ENCODE measurements at places on chromosomes 13 and 19.

GRCh38 chr19:7961920-7962626 lies 18.6 kb upstream of the TIMM44 start:
- DNase-seq: no peak

DNA sequence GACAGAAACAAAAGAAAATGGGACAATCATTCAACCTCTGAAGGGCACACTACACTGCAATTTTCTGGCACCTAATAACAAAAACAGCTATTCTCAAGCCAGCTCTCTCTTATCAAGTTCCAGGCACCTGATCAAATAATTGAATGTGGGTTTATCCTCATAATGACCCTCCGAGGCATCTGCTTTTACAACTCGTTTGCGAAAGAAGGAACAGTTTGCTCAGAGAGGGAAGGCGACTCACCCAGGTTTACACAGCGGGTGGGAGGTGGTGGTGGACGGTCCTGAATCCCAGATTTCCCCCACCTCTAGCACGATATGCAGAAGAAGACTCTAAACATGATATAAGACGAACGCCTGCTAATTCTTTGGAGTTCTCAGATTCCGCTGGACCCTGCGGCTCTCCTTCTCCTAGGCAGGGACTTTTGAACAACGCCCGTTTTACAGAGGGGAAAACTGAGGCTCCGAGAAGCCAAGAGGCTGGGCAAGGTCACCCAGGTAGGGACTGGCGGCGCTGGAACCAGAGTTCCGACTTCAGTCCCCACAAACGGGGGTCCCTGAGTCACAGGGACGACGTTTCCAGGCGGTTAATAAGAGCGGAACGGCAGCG lies 641 bp downstream of the SGTA start:
- no peak for DNase-seq

DNA sequence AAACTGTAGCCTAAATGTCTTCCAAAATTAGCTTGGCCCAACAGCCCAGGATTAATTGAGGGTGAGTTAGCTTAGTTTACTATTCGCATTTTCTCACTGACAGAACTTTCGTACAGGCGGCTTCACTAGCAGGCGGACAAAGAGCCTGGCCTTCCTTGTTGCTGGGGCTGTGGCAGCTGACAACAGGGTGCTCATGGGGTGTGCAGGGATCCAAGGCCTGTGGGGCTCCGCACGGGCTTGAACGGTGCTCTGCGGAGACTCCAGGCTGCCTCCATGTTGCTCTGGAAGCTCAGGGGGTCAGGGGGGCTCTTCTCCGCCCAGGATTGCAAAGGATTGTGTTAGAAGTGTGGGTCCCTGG lies 36.3 kb upstream of the DPRX start:
- no peak for DNase-seq

DNA sequence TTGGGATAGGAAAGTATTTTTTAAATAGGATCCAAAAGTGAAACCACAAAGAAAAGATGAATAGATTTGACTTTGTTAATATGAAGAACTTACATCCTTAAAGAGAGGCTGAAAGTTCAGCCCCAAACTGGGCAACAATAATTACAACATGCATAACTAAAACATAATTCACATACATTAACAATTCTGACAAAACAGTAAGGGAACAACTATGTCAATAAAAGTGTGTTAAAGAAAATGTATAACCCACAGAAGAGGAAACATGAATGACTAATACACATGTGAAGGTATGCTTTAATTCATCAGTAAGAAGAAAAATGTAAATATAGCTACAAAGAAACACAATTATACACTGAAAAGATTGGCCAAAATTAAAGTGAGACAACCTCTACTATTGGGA lies 1597.6 kb upstream of the MIR17HG start:
- DNase-seq: no peak

- no peak for DNase-seq
These were observed 5.3 kb upstream of the CCNP start for GRCh38 chr19:40231544-40232424.

GRCh38 chr13:88112526-88112925 lies 441.4 kb downstream of the SLITRK5 start:
- no peak for DNase-seq

DNA sequence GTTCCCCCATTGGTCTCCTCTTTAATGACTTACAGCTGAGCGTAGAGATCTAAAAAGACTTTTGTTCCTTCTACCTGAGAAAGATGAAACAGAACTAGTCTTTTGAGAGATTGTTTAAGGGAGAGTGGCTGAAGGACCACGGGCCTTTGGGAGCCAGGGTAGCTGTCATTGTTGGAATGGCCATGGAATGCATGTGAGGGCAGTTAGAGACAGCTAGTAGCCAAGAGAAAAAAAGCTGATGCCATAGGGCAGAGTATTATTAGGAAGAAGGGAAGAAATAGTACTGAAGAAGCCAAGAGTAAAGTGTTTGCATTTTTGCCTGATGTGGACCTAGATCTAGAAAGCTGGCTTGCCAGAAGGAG lies 5.6 kb downstream of the ZNF507 start:
- DNase-seq: no peak

DNA sequence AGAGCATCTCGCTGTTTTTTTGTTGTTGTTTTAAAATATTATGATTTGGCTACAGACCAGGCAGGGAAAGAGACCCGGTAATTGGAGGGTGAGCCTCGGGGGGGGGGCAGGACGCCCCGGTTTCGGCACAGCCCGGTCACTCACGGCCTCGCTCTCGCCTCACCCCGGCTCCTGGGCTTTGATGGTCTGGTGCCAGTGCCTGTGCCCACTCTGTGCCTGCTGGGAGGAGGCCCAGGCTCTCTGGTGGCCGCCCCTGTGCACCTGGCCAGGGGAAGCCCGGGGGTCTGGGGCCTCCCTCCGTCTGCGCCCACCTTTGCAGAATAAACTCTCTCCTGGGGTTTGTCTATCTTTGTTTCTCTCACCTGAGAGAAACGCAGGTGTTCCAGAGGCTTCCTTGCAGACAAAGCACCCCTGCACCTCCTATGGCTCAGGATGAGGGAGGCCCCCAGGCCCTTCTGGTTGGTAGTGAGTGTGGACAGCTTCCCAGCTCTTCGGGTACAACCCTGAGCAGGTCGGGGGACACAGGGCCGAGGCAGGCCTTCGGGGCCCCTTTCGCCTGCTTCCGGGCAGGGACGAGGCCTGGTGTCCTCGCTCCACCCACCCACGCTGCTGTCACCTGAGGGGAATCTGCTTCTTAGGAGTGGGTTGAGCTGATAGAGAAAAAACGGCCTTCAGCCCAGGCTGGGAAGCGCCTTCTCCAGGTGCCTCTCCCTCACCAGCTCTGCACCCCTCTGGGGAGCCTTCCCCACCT lies 183.3 kb downstream of the KDM4B start:
- DNase-seq: no peak

GRCh38 chr13:27362064-27362751 lies 62.2 kb upstream of the GTF3A start:
- peak; percentile 76 for DNase-seq

GRCh38 chr19:34232566-34233481 lies 21.5 kb upstream of the GARRE1 start:
- peak; percentile 84 for DNase-seq
